ENCODE measurements at places on chromosomes 1 and 21.
A peak's percentile ranks its signal among the peaks of the same experiment; 100 is the strongest.

DNA sequence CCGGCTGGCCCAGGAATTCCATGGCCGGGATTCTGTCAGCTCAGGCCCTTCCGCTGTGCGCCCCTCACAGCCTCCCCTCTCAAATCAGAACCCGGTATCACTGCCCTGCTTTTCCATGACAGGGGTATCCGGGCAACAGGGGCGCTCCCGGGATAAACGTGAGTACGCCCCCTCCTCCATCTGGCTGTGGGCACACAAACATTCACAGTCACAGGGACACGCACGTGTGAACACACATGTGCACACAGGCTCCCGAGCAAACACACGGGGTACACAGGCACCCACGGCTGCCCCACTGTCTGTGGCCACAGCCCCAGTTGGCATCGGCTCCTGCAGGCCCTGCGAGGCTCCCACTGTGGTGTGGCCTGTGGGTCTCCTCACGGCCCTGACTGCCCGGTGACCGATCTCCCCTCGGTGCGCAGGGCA, 16.7 kb downstream of the COL6A1 start:
- no peak for DNase-seq

- DNase-seq: no peak
Observed at GRCh38 chr21:45504021-45504515, 38.2 kb downstream of the SLC19A1 start.

- DNase-seq: no peak
Observed at GRCh38 chr1:83978056-83978455, 20.9 kb downstream of the TTLL7 start.

DNA sequence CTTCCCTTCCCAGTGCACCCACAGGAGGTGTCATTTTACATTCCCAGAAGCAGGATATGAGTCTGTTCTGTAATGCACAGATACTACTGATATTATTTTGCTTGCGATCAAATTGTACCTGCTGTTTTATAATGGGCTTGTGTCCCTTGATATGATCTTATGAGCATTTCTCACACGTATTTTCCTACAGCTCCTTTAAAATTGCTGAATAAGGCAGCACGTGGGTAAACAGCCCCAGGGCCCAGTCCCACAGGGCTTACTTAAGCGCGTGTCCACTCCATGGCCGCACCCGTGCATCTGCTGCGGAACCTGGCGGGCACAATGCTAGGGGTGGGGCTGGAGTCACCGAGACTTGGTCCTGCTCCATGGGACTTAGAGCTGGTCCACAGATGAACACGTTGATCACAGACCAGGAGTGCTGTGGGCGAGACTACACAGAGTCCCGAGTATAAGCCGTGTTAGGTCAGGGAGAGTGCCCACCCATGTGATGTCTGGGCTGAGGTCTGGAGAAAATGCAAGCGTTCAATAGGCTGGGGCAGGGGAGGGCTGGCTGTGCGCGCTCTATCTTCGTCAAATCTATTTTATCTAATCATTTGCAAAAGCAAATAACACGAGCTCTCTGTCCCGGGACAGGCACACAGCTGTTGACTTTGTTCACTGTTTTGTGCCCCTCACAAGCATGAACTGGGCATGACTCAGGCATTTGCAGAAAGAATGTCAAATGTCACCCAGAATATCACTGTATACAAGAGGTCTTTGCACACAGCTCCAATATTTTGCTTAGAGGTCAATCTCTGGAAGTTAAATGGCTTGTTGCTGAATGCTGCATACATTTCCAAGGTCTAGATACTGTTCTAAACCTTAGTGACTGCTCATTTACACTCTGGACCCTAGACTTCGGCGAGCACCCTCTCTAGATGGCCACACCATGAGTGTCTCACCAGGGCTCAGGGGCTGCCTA, 119.3 kb downstream of the CRYAA start:
- DNase-seq: no peak

- DNase-seq: no peak
Observed at GRCh38 chr1:114719424-114719787, 2.8 kb upstream of the NRAS start.

DNA sequence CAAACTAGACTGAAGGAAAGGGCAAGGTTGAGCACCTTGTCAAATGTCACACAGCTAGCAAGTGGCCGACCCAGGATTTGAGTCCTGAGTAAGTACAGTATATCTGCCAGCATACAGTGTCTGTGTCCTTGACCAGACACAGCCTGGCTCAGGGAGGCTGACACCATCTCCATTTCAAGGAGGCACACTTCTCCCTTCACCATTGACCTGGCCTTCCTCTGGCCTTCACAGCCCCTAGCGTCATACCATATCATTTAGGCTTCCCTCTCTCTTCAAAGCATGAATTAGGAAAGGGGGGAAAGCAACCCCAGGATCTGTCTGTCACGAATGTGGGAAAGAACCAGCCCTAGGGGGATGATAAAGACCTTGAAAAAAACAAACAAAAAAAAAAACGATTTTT, 155.6 kb downstream of the PLPP3 start:
- no peak for DNase-seq

- peak; percentile 23 for DNase-seq
Observed at GRCh38 chr1:226082959-226083301, 20.4 kb downstream of the H3-3A start.

DNA sequence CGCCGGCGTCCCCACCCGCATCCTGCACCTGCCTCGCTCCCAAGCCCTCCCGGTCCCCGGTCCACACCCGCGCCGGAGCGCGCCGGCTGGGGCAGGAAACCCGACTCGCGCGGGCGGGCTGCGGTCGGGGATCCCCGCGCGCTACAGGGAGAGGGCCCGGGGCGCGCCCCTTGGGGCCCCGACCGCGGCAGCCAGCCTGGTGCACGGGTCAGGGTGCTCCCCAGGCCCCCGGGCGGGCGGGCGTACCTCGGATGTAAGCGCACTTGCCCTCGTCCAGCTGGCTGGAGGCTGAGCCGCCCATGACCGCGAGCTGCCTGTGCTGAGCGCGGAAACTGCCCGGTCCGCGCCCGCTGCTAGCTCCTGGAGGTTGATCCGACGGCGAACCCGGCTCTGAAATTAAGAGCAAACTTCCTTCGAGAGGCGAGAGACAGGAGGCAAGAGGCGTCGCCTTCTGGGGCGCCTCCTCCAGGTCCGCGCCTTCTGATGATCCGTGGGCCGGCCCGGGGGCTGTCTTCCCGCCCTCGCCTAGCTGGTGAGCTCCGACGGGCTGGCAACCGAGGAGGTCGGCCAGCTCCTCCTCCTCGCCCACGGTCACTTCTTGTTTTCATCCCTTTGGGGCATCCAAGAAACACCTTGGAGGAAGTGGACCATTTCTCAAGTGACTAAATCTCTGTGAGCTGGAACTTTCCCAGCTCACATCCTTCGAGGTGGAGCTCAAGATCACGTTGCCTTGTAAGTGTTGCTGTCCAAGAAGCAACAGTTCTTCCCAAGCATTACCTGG, at the start of gene NIBAN1:
NIBAN1 (minus strand) TSS at position 453 of the 781 bp plus-strand sequence; CDS start at position 301, 152 bp downstream.
- no peak for DNase-seq

- DNase-seq: no peak
Observed at GRCh38 chr1:228956864-228957263, 221.6 kb downstream of the RHOU start.

- peak; percentile 22 for DNase-seq
Observed at GRCh38 chr1:48039088-48040054, 42.2 kb upstream of the TRABD2B start.

- no peak for DNase-seq
Observed at GRCh38 chr1:37474697-37475379, 458 bp downstream of the ZC3H12A start.

- no peak for DNase-seq
Observed at GRCh38 chr1:1210726-1211540, 3.0 kb downstream of the TNFRSF4 start.

- no peak for DNase-seq
Observed at GRCh38 chr1:216140730-216141524, 282.3 kb downstream of the USH2A start.

- DNase-seq: no peak
Observed at GRCh38 chr1:6971048-6971447, 185.8 kb downstream of the CAMTA1 start.

- DNase-seq: no peak
Observed at GRCh38 chr1:4709641-4710040, 55.2 kb downstream of the AJAP1 start.

- DNase-seq: no peak
Observed at GRCh38 chr1:61477301-61477700, 247.6 kb downstream of the TM2D1 start.

GRCh38 chr1:33182401-33182841, 578 bp upstream of the TRIM62 start:
- DNase-seq: peak; percentile 63

DNA sequence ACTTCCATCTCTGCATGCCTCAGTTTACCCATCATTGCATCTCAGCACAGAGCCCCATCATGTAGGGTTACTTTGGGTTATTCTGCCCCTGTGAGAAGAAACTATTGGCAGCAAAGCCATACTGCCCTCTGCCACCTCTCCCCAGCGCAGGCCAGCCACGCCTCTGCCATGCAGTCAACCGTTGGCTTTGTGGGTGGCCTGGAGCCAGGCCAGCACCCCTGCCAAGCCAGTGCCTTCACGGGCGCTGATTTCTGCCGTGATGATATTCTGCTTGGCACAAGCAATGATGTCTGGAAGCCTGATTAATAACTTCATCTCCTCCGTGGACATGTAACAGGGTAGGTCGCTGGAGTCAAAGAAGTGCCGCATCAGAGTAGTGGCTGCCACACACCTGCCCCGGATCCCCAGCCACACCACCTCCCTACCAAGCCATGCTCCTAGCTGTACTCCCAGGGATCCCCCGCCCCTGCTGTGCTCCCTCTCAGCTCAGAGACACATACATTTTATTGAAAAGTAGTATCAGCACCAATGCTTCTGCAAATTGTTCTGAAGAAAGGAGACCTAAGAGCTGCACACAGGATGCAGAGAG, 15.0 kb upstream of the CEP85 start:
- no peak for DNase-seq

GRCh38 chr1:67957066-67957465, 93.4 kb downstream of the DIRAS3 start:
- peak; percentile 45 for DNase-seq

DNA sequence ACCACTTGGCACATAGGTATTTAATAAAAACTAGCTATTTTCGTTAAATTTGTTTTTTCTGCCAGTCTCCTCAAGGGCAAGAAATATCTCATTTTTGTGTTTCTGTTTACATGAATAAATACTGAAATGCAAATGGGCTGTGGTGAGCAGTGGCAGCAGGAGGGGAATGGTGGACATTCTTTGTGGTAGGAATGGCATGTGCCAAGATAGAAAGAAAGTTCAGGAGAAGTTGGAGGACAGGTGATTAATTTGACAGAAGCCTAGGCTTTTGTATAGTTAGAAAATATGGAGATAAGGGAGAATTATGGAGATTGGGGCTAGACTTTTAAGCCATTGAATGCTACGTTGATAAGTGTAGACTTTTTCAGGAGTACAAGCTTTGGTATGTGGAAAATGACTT, 8.6 kb downstream of the RAP1A start:
- no peak for DNase-seq

- DNase-seq: no peak
Observed at GRCh38 chr1:153081736-153082135, 10.3 kb upstream of the SPRR2B start.

DNA sequence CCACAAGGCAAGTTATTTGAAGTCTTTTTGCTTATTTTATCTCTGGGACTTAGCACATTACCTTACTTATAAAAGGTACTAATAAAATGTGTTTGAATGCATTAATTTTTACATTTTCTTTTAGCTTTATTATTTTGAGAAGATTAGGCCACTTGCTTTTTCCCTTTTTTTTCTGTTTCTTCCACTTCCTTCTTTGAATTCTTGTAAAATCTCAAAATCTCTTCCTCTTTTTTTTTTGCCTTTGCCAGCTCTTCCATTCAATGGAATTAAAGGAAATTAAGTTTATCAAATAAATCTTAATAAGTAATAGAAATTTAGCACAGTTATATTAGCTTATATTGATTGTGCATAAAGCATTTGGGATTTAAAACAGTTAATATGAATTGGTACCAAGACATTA, 260.9 kb downstream of the SRGAP2C start:
- no peak for DNase-seq

- peak; percentile 14 for DNase-seq
Observed at GRCh38 chr21:17527240-17527639, 14.4 kb downstream of the CXADR start.

DNA sequence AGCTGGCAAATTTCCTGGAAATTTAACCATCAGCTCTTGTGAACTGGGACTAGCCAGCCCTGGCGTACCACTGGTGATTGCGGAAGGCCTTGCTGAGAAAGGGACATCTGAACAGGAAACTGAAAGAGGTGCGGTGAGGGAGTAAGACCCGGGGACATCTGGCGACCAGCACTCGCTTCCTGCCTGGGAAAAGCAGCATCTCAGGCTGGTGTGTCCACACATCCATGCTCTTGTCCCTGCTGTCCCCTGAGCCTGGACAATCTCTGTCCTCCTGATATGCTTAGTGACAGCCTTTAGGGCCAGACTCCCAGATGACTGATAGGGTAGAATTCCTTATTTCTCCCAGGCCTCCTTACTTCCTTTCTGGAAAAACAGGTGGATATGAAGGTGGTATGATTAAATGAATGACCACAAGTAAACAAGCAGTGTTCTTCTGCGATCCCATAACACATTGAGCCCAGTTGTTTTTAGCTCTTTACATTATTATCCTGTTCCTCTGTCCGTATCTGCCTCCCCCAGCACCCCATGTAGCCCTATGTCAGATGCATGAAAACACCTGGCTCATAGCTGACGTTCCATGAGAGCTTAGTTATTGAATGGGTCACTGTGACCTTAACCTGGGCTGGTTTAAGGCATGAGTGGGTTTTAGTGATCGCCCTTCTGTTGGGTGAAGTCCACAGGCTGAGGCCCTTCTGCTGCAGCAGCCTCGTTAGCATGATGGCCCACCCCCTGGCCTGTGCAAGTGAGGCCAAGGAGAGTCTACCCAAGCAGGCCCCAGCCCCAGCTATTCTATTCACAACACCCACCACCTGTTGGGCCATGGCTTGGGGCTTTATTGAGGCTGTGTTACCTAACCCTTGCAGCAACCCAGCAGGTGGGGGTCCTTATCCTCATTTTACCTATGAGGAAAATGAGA, 76.1 kb upstream of the GADD45A start:
- DNase-seq: no peak

GRCh38 chr1:154744352-154745035, 125.6 kb downstream of the KCNN3 start:
- DNase-seq: peak; percentile 41

GRCh38 chr21:45630876-45631275, 12.6 kb upstream of the PCBP3 start:
- no peak for DNase-seq

DNA sequence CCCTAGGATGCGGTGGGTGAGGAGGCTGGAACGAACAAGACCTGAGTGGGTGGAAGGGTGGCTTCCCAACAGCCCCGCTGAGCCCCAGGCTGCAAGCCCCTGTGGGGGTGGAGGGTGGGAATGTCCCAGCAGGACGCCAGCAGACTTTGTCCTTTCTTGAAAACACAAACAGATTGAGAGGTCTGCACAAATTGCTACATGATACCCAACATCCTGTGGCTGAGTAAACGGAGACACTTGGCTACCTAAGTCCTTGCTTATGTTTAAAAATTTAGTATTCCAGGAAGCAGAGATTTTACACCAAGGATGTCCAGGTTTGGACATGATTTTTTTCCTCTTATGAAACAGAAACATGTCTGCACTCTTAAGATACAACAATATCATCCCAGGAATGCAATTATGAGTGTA, 11.8 kb upstream of the F3 start:
- DNase-seq: no peak

- DNase-seq: no peak
Observed at GRCh38 chr1:186194107-186194756, 180.8 kb downstream of the TPR start.

All from brain (organoid and tissue), 16 donors.